ENCODE measurements at places on chromosomes 5 and 9. TPM values are rescaled to one million over a fixed set of nuclear protein-coding genes. Genes with fewer than 3 reads are reported as not detected.
A peak's percentile ranks its signal among the peaks of the same experiment; 100 is the strongest.

DNA sequence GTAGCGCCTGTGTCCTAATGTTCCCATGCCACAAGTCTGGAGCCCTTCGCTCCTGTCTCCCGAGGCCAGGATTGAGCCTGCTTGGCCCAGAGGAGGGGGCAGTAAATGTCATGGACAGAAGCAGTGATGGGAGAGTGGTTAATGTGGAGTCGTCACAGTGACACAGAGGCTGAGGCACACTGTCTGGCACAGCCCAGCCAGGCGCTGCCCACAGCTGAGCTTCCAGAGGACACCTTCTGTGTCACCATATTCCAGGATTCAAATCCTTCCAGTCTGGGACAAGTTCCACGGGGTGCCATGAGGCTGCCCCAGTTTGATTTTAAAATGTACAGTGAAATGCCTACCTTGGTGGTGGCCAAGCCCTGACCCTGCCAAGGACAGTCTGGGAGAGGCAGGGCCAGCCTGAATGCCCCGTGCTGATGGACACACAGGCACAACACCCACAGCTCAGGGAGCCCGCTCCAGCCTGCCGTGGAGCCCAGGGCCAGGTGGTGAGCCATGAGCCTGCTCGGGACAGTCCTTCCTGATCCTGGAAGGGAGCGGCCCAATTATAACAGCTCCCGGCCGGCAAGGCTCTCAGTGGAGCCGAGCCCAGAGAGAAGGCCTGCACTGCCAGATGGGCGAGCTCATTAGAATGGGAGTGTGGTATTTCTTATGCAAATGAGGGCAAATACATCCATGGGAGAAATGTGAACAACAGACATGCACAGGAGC lies 99.1 kb upstream of the RUFY1 start:
- H3K36me3 ChIP-seq: no peaks in the 10 kb centered on the region
- no peak overlapping the region for H3K4me3 ChIP-seq
- no peaks in the 10 kb centered on the region for H3K4me1 ChIP-seq
- H3K27me3 ChIP-seq: peaks cover 1% of the 10 kb centered on the region
- no peak overlapping the region for H3K27ac ChIP-seq

- no peak overlapping the region for H3K4me3 ChIP-seq
- no peaks in the 10 kb centered on the region for H3K4me1 ChIP-seq
- H3K36me3 ChIP-seq: peaks cover 31% of the 10 kb centered on the region
- no peak for DNase-seq
- no peaks in the 10 kb centered on the region for H3K27me3 ChIP-seq
These were observed 143.4 kb upstream of the DHFR start for GRCh38 chr5:80798166-80798565.

- H3K4me3 ChIP-seq: no peak overlapping the region
- no peaks in the 10 kb centered on the region for H3K27me3 ChIP-seq
- H3K27ac ChIP-seq: no peak overlapping the region
These were observed 220.9 kb downstream of the TRIM32 start for GRCh38 chr9:116907989-116908388.

- no peaks in the 10 kb centered on the region for H3K4me1 ChIP-seq
- H3K27ac ChIP-seq: no peak overlapping the region
- no peak for DNase-seq
- H3K36me3 ChIP-seq: no peaks in the 10 kb centered on the region
- H3K4me3 ChIP-seq: no peak overlapping the region
- no peaks in the 10 kb centered on the region for H3K27me3 ChIP-seq
These were observed 31.1 kb upstream of the GRXCR2 start for GRCh38 chr5:145903867-145904266.

DNA sequence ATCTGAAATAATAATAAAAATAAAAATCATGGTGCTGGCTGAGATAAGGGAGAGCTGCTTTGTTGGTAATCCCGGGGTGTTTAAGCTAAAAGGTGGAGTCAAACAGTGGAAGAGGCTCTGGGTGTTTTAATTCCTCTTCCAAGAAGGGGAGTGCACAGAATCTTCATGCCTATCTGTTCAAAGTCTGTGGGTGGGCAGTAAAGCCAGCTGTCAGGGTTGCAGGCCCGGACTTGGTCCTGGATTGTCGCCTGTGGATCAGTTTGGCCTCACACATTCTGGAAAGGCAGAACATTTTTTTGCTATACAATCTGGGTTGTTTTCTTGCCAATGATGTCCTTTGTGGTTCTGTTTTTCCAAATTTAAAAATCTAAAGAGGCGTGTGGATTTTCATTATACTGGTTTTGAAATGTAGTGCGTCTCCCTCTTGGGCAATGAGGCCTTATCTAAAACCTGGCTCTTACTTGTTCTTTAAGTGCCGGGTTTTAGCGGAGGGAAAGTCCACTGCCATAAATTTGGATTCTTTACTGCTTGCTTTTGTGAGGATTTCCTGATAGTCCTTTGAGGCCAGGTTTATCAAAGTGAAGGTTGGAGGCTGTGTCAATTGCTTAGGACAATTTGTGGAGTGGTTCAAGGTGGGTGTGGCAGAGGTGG lies 5.8 kb downstream of the ANKDD1B start:
- H3K4me3 ChIP-seq: no peak overlapping the region
- no peaks in the 10 kb centered on the region for H3K4me1 ChIP-seq
- H3K27ac ChIP-seq: no peak overlapping the region

- no peaks in the 10 kb centered on the region for H3K36me3 ChIP-seq
- H3K4me3 ChIP-seq: no peak overlapping the region
- H3K4me1 ChIP-seq: no peaks in the 10 kb centered on the region
These were observed 167.7 kb downstream of the GRIA1 start for GRCh38 chr5:153658149-153658548.

DNA sequence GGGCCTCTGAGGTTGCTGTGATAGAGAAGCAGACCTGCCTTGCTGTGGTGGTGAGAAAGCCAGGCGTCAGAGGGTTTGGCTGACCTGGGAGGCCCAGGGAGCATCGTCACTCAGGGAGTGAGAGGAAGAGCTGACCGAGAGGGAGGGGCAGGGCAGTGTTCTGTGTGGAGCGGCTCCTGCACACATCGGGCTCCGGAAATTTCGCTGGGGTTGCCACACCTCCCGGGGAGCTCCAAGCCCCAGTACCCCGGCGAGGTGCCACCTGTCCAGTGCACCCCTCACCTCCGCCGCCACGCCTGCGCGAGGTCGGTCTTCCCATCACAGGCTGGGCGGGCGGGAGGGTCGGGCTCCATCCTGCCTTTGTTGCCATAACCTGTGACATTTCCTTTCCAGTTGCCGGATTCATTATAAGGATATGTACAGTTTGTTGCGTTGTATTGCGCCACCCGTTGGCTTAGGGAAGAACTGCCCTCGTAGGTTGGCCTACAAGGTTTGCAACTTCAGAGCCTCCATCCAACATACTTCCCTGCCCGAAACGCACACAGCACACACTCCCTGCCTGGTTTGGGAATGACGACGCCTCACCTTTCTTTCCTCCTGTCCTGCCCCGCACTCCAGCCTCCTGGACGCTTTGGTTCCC lies 223.2 kb downstream of the CACNA1B start:
- H3K27ac ChIP-seq: no peak overlapping the region
- DNase-seq: no peak
- peaks cover 2% of the 10 kb centered on the region for H3K27me3 ChIP-seq
- H3K4me1 ChIP-seq: no peaks in the 10 kb centered on the region
- no peaks in the 10 kb centered on the region for H3K36me3 ChIP-seq

- peaks cover 2% of the 10 kb centered on the region for H3K27me3 ChIP-seq
- no peaks in the 10 kb centered on the region for H3K4me1 ChIP-seq
- H3K27ac ChIP-seq: no peak overlapping the region
- H3K36me3 ChIP-seq: no peaks in the 10 kb centered on the region
- H3K4me3 ChIP-seq: no peak overlapping the region
These were observed 46.4 kb upstream of the SLCO6A1 start for GRCh38 chr5:102545175-102545574.

DNA sequence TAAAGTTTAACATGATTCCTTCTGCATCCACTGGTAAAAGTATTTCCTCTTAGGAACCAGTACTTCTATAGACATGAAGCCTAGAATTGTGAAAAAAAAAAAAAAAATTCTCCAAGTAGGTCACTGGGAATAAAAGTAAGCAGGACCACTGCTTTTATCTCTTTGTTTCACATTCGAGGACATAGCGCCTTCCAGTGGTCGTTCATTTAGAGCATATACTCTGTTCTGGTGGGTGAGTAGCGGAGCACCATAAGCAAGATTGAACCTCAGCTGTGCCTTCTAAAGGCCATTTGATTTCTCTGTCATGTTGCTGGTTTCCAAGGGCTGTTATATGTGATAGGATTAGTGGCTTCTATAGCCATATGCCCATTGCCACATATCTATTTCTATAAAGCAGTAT lies 393.1 kb downstream of the TMEM232 start:
- no peak overlapping the region for H3K4me3 ChIP-seq
- DNase-seq: no peak
- H3K27ac ChIP-seq: no peak overlapping the region
- peaks cover 2% of the 10 kb centered on the region for H3K27me3 ChIP-seq
- no peaks in the 10 kb centered on the region for H3K4me1 ChIP-seq
- no peaks in the 10 kb centered on the region for H3K36me3 ChIP-seq

GRCh38 chr5:31663519-31663918 lies 24.6 kb downstream of the PDZD2 start:
- H3K27me3 ChIP-seq: peaks cover 4% of the 10 kb centered on the region
- no peak overlapping the region for H3K27ac ChIP-seq
- no peaks in the 10 kb centered on the region for H3K4me1 ChIP-seq
- no peak for DNase-seq

DNA sequence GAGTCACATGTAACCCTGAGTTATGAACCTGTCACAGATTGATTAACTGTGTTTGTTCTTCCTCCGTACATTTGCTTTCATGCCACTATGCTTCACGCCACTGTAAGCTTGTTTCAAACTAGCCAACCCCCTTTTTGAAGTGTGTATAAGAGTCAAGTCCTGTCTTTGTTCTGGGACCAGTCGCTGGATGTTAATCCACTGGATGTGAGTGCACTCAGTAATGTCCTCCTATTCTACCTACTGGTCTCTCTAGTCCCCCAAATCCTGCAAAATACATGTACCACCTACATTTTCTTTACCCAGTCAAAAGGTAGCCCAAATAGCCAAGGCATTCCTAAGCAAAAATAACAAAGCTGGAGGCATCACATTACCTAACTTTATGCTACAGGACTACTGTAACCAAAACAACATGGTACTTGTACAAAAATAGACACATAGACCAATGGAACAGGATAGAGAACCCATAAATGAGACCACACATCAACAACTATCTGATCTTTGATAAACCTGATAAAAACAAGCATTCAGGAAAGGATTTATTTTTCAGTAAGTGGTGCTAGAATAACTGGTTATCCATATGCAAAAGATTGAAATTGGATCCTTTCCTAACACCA lies 1139.1 kb upstream of the SEMA6A start:
- DNase-seq: no peak
- no peak overlapping the region for H3K4me3 ChIP-seq
- H3K36me3 ChIP-seq: no peaks in the 10 kb centered on the region
- no peaks in the 10 kb centered on the region for H3K4me1 ChIP-seq
- H3K27ac ChIP-seq: no peak overlapping the region

DNA sequence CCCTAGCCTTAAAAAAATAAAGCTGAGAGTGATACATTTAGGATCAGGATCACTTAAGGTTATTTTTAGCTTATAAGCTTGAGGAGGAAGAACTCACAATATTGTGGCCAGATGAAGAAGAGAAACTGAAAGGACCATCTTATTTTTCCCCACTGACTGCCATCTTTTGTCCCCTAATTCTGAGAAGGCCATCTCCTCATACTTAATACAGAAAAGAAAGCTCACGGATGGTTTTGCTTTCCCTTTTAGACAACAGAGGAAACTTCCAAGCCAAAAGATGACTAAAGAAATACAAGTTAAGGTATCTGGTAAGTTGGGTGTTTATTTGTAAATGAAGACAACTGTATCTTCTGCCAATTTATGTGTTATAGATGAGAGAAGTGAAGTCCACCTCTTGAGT lies 36.4 kb downstream of the ERAP1 start:
- peaks cover 3% of the 10 kb centered on the region for H3K27me3 ChIP-seq
- H3K4me1 ChIP-seq: peaks cover 24% of the 10 kb centered on the region
- H3K27ac ChIP-seq: peak overlapping the region; percentile 83
- peaks cover 60% of the 10 kb centered on the region for H3K36me3 ChIP-seq
- DNase-seq: no peak

GRCh38 chr9:127279717-127280285 lies 15.2 kb downstream of the GARNL3 start:
- no peaks in the 10 kb centered on the region for H3K4me1 ChIP-seq
- peaks cover 1% of the 10 kb centered on the region for H3K27me3 ChIP-seq
- no peak for DNase-seq
- no peak overlapping the region for H3K4me3 ChIP-seq

GRCh38 chr9:127700594-127701255 lies 6.1 kb upstream of the CFAP157 start:
- H3K4me3 ChIP-seq: no peak overlapping the region
- H3K27me3 ChIP-seq: no peaks in the 10 kb centered on the region
- peak overlapping the region; percentile 11 for H3K27ac ChIP-seq
- H3K4me1 ChIP-seq: peaks cover 25% of the 10 kb centered on the region

DNA sequence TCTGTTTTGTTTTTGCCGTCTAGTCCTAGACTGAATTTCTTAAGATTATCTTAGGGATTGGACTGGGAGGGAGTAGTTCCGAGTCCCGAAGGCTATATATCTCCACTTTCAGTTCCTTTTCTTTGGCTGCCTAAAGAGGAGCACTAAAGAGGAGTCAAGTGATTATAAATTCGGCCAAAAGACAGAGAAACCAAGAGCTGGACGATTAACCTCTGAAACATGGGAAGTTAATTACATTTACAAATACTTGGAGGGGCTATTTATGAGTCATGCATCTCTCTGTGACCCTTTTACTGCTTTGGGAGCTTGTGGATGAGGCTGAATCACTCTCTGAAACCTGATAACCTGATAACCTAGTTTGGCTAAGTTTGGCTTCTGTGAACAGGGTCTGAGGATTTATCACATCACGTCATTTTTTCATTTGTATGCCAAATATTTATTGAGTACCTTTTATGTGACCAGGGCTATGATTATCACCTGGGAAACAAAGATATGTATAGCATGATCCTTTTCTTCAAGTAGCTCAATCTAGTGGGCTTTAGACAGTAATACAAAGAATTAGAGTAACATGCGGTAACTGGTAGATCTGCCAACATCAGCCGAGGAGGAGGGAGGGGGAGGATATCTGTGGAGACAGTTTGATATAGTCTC lies 180.9 kb downstream of the CD180 start:
- DNase-seq: no peak
- H3K4me3 ChIP-seq: no peak overlapping the region
- no peaks in the 10 kb centered on the region for H3K27me3 ChIP-seq
- H3K36me3 ChIP-seq: no peaks in the 10 kb centered on the region
- H3K4me1 ChIP-seq: no peaks in the 10 kb centered on the region
- no peak overlapping the region for H3K27ac ChIP-seq

- H3K4me1 ChIP-seq: no peaks in the 10 kb centered on the region
- no peaks in the 10 kb centered on the region for H3K36me3 ChIP-seq
- peaks cover 6% of the 10 kb centered on the region for H3K27me3 ChIP-seq
- DNase-seq: no peak
- no peak overlapping the region for H3K27ac ChIP-seq
These were observed 79.0 kb downstream of the GLDC start for GRCh38 chr9:6566409-6567139.

GRCh38 chr5:93715327-93715726 lies 26.1 kb downstream of the POU5F2 start:
- no peak overlapping the region for H3K27ac ChIP-seq
- peaks cover 34% of the 10 kb centered on the region for H3K4me1 ChIP-seq
- no peaks in the 10 kb centered on the region for H3K36me3 ChIP-seq
- H3K4me3 ChIP-seq: no peak overlapping the region
- DNase-seq: no peak
- H3K27me3 ChIP-seq: no peaks in the 10 kb centered on the region

GRCh38 chr5:113188436-113188835 lies 211.8 kb downstream of the DCP2 start:
- no peaks in the 10 kb centered on the region for H3K36me3 ChIP-seq
- H3K27ac ChIP-seq: no peak overlapping the region
- H3K27me3 ChIP-seq: peaks cover 4% of the 10 kb centered on the region
- H3K4me3 ChIP-seq: no peak overlapping the region
- DNase-seq: no peak

The NME5 gene
- not detected for polyA plus RNA-seq

The DNM1 gene
- polyA plus RNA-seq: 0.32 TPM

The TXNDC8 gene
- not detected for polyA plus RNA-seq

The SH2D3C gene
- polyA plus RNA-seq: 18.7 TPM

The TMEM250 gene
- 78.6 TPM for polyA plus RNA-seq

The ENTPD2 gene
- not detected for polyA plus RNA-seq

The TMEM252 gene
- not detected for polyA plus RNA-seq
